KBM-7 (cell line): ENCODE measurements at places on chromosomes 1 and 21.

GRCh38 chr1:236862615-236863211, 67.6 kb downstream of the MTR start:
- no peak for DNase-seq

DNA sequence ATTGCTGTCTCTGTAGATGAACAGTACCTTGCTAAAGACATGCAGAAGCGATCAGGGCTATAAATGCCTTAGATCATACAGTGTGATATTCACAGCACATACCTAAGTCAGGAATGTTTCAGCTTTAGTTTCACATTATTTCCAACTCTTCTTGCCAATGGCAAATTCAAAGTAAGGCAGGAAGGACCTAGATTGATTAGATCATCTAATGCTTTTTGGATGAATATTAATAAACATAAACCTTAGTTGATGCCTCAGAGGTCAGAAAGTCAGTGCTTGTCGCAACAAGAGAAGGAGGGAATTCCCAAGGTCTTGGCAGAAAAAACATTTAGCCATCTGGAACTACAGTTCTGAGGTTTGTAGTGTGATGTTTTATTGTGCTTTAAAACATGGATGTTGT, 122.3 kb downstream of the TNFSF18 start:
- DNase-seq = no peak

DNA sequence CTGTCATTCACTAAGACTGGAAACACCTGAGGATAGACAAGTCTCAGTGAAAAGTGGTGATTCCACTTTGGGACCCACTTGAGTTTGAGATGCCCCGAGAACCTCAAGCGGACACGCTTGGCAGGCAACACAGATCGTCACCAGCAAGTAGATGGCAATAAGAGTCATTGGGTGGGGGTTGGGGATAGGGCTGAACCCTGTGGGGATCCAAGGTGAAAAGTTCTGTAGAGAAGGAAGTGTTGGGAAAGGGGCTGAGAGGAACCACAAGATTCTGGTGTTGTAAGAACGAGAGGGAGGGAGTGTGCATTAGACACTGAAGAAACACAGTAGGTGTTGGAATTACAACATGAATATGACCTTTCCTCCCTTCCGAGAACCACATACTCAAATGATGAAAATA, 45.4 kb upstream of the TDRD10 start:
- no peak for DNase-seq

- no peak for DNase-seq
Measured at GRCh38 chr1:101316256-101316655, 79.4 kb downstream of the S1PR1 start.

DNA sequence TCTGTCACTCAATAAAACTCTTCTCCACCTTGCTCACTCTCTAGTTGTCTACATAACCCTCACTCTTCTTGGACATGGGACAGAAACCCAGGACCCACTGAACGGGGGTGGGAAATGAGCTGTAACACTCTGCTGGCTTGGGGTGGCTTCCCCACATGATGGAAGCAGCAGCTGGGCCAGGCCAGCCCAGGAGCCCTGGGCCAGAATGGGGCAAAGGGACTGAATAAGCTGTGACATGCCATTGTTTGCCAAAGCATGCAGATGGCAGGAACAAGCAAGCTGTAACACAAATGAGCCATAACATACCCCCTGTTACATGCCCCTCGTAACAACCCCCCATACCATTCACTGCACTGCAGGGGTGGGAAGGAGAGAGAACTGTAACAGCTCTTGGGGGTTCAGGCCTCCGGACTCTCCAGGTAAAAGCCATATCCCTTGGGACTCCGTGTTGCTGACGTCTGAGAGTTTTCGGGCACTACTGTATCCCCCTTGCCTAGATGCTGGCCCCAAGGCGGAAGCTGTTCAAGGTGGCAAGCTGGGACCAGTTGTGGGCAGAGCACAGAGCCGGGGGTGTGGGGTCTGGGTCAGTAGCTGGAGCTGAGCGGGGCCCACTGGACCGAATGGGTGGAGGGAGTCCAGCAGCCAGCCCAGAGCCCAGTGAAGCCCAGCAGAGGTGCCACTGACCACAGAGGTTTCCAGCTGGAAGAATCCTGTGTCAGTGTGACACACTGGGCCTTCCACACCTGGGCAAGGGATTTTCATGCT, 56.1 kb upstream of the DMRTB1 start:
- no peak for DNase-seq

GRCh38 chr1:238252033-238252802, 361.5 kb upstream of the ZP4 start:
- DNase-seq = peak; percentile 64

DNA sequence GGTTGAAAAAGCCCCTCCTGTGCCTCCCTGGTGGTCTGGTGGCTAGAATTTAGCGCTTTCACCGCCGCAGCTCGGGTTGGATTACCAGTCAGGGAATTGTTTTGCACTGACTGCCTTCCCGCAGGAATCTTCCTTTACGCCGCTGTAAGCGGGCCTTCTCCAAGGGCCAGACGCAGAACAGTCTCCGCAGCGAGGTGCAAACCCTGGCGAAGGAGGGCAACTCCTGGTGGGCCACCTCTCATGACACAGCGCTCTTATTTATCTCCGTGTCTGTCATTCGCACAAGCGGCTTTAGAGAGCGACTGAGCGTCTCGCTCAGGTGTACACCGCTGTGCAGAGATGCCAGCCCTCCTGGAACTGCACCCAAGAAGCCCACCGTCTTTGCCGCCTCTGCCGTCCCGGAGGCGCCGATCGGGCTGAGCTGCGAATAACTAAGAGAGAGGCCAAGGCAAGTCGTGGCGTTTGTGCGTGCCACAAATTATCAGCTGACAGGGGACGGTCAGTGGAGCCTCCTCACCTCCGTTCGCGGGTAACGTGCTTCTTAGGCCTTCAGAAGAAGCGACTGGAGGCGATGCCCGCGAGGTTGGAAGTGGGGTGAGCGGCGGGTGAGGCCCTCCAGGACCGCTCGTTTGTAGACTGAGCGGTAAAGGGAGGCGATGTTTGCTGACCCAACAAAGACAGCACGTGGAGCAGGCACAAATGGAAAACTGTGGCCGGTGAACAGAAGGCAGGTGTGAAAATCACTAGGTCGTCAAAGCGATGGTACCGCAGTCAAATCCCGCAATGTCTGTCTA, 93.5 kb downstream of the PRKAB2 start:
- no peak for DNase-seq

DNA sequence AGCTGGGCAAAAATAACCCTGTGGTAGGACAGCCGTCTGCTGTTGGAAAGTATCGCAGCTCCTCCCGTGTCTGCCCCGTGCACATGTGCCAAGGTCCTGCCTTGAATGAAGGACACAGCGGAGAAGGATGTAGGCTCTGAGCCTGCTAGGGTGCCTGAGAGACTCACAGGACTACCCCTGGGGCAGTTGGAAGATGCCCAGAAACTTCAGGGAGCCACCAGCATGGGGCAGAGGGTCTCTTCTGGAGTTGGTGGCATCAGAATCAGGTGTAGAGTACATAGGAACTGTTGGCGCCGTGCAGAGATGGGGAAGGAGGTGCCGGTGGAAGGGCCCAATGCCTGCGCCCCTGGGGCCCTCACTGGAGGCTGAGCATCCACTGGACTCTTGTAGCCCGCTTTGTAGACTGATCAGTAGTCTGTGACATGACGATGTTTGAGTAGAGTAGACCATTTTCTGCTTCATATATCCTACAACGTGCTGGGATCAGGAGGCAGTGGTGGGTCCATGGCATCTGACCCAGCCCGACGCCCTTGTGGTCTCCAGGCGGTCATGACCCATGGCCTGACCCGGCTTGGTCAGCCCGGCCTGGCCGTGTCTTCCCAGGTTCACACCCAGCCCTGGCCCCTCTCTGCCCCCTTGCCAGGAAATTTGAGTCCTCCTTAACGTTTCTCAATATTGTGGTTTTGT, 5.3 kb upstream of the C1orf174 start:
- DNase-seq = no peak

DNA sequence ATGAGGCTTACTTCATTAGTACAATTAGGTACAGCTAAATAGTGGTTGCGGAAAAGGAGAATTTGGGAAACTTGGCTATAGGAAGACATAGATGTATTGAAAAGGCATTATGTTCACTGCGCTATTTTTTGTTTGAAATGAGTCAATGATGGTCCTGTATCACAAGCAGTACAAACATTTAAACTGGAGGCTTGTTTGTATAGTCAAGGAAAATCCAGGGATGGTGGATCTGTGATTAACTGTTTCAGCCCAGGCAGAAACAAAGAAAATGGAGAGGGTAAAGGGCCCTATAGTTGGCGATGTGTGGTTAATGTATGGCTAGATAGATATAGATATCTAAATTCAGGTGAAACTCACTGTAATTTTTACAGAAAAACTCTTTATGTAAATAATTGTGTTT, 79.9 kb downstream of the CLIC4 start:
- no peak for DNase-seq

GRCh38 chr1:81125672-81126071, 675.1 kb upstream of the ADGRL2 start:
- no peak for DNase-seq

DNA sequence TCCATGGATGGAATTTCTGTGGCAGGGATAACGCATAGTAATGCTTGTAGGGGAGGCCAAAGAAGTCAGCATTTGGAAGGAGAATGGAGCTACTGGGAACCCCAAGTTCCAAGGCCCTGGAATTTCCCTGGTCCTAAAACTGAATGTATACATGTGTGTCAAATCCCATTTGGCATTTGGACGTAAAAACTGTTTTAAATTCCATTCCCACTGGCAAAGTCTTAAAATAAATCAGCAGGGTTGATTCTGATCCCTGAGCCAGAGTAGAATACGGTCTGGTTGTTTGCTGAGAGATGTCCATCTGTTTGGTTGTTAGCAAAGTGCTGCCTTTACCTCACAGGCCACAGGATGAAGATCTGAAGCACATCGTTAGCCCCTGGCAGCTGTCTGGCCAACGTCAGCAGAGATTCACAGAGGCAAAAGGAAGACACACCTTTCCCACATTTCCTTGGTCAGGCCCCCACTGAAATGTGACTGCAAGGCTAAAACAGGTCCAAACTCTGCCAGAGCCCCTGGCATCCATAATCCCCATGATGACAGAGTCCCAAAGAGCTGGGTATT, 62.2 kb downstream of the GORAB start:
- no peak for DNase-seq

- no peak for DNase-seq
Measured at GRCh38 chr1:205502111-205502810, 2.2 kb upstream of the CDK18 start.

DNA sequence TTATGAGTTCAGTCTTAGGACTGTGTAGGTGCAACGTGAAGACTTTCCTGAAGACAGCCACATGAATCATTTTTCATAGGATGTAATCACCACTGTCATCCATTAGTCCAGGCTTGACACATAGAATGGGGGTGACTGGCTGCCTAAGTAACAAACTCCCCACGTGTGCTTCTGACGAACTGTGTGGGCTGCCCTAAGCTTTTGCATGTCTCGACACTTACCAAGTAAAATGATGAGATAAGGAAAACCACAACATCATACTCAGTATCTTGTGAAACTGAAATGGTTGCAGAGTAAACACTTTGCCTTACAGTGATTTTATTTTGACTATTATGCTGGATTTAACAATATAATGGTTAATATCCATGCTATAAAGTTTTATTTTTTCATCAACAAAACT, 19.5 kb downstream of the ERG start:
- peak; percentile 64 for DNase-seq

- no peak for DNase-seq
Measured at GRCh38 chr1:53594391-53595180, 135.4 kb downstream of the DMRTB1 start.

DNA sequence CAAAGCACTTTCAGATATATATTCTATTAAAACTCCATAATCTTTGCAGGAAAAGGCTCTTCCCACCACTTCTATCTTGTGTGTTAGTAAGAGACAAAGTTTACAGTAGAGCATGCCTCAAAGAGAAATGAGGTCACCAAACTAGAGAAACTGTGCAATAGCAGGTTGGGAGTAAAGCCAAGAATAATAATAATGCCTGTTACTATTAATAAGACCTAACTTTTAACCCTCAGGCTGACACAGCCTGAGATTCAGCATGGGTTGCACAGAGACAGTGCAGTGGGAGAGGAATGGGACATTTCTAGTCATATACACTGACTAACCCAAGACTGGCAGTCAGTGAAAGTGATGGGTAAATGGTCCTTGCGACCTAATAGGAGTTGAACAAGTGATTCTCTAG, 320.2 kb upstream of the NFIA start:
- DNase-seq = no peak

GRCh38 chr21:45506241-45506817, 35.9 kb downstream of the SLC19A1 start:
- DNase-seq = no peak

DNA sequence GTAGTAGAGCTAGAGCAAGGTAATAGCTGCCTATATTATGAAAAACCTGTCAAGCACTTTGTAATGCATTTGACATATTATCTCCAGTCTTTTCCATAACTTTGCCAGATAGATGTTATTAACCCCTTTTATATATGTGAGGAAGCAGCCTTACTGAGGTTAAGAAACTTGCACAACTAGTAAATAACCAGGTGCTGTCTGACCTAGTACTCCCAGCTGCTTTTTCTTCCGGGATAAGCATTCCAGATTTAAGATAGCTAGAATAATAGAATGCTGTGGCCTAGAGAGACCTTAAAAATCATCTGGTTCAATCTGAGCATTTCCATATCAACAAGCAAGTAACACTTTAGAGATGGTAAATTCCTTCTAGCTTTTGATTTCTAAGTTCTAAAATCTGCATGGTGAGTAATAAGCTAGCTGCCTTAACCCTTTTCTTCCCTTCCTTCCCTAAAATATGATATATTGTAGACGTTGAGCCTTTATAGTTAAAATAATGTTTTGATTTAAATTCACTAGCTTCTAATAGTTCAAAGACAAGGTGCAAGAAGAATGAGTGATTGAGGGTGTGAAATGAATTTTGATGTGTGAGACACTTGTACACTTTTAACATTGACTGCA, 1.8 kb downstream of the SH3GLB1 start:
- peak; percentile 11 for DNase-seq

- no peak for DNase-seq
Measured at GRCh38 chr1:198530953-198531352, 9.5 kb downstream of the ATP6V1G3 start.

- no peak for DNase-seq
Measured at GRCh38 chr21:15638856-15639549, 90.8 kb upstream of the USP25 start.

- peak; percentile 31 for DNase-seq
Measured at GRCh38 chr1:55213151-55213884, 1.8 kb downstream of the USP24 start.

DNA sequence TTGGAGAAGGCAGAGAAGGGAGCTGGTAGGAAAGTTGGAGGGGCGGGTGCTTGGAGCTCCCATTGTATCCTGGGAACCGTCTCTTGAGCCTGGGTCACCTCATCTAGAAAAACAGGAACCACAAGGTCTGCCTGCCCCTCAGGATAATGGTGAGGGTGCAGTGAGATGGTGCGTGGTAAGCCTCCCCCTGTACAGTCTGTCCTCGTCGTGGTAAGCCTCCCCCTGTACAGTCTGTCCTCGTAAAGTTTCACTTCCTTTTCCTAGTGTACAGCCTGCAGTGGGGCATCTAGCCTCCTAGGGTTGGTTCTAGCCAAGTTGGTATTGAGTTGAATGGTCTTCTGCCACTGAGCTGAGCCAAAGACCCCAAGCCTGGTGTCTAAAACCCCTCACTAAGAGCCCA, 66.5 kb upstream of the IGSF21 start:
- DNase-seq = peak; percentile 45

- peak; percentile 51 for DNase-seq
Measured at GRCh38 chr1:197774466-197775281, 606 bp downstream of the DENND1B start.
